ENCODE measurements at places on chromosomes 7 and 10.

DNA sequence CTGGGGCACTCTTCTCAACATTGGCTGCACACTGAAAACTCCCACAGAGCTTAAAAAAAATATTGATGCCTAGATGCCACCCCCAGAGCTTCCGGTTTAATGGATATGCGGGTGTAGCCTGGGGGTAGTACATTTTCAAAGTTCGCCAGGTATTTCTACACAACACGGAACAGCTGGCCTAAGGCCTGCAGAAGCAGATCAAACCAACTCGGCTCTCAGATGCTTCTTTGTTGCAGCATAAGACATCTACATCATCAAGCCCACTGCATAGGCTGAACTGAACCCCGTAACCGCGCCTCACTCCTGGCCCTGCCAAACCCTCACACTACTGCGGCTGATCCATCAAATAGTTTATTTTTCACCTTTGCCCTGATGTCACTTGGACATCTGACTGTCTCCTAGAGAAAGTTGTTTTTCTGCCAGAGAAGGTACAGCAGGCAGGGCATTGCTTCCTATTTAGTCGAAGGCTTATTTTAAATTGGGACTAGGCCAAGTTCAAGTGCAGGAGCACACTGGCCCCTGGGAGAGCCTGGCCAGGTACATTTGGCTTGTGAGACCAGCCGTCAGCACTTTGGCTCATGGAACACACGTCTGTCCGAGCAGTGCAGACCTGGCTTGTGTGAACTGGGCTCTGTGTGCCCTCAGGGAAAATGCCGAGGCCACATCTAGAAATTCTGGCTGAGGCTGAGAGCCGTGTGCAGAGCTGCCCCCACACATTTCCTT, 113.3 kb downstream of the TACC2 start:
- no peak for DNase-seq

DNA sequence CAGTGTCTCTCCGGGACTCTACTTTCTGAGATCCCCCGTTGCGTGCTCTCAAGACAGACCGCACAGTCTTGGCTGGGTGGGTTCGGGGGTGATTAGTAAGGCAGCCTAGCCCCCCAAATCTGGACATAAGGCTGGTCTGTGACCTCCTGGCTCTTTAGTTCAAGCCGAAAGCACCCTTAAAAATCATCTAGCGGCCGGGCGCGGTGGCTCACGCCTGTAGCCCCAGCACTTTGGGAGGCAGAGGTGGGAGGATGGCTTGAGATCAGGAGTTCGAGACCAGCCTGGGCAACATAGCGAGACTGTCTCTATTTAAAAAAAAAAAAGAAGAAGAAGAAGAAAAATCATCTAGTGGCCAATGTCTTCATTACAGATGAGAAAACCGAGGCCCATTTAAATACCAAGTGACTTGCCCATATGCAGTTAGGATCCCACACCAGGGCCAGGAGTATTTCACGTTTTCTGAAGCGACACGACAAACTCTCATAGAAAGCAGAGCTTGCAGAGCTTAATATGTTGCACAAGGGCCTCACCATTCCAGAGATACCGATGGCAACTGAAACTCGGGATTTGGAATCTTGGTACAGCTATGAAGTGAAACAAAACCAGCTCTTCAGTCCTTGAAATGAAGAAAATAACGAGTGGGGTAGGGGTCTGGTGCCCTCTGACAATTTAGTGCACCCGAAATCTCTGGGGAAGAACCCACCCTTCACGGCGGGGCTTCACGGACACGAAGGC, 703 bp upstream of the HILPDA start:
- DNase-seq, result peak; percentile 73

GRCh38 chr10:24958721-24959381, 6.4 kb upstream of the PRTFDC1 start:
- peak; percentile 64 for DNase-seq

DNA sequence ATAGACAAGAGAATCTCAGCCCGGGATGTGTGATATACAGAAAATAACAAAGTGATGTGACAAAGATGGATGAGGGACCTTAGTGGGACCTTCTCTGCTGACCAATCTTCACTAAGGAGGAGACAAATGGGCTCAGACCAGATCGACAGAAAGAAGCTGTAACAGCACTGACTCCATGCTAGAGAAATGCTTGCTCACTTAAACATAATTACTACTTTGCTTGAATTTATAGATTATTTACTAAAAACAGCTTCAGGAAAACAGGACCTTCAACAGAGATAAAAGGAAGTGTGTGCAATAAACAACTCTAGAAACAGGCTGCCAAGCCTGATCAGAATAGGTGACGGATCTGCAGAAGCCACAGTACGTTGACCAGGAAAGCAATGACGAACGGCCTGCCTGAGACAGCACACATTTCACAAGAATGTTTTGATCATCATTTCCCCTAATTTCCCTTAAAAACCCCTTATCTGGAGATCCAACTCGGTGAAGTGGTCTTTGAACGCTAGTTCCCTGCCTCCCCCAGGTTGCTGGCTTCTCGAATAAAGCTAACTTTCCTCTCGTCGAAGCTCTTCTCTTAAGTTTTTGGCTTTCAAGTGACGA, 98.4 kb upstream of the STEAP1B start:
- DNase-seq, result no peak

DNA sequence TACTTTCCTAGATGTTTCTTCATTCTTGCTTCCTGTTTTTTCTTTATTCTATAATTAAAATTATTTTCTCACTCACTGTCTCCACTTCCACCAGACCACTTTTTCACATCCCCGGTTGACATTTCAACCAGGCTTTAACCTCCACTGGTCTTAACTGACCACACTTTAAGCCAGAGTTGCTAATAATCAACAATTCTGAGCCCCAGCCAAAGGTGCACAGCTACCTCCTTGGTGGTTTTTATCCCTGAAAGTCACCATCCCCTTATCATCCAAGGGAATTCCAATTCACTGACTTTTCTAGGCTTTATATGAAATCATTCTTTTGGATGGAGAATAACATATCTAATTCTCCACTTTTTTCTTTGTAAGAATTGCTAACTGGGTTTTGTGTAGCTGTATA, 138.9 kb downstream of the FRMD4A start:
- no peak for DNase-seq

- peak; percentile 26 for DNase-seq
Measured at GRCh38 chr7:16359216-16359615, 62.1 kb downstream of the CRPPA start.

Data from GM23248 (cell line).